ENCODE measurements at places on chromosomes 6 and 20. TPM values are rescaled to one million over a fixed set of nuclear protein-coding genes. Genes with fewer than 3 reads are reported as not detected.

GRCh38 chr20:57559289-57559634, 1.6 kb upstream of the PCK1 start:
- DNase-seq = no peak

GRCh38 chr20:46934746-46935287, 40.2 kb downstream of the EYA2 start:
- DNase-seq = no peak

GRCh38 chr6:81376745-81377144, 375.7 kb downstream of the TENT5A start:
- DNase-seq = no peak

GRCh38 chr6:111996144-111996865, 57.6 kb upstream of the CCN6 start:
- no peak for DNase-seq

CABLES2 gene
- 19.1 TPM for total RNA-seq

GRCh38 chr6:122845916-122846612, 57.0 kb downstream of the SMPDL3A start:
- DNase-seq = no peak
